ENCODE measurements at places on chromosomes 2 and 18.

DNA sequence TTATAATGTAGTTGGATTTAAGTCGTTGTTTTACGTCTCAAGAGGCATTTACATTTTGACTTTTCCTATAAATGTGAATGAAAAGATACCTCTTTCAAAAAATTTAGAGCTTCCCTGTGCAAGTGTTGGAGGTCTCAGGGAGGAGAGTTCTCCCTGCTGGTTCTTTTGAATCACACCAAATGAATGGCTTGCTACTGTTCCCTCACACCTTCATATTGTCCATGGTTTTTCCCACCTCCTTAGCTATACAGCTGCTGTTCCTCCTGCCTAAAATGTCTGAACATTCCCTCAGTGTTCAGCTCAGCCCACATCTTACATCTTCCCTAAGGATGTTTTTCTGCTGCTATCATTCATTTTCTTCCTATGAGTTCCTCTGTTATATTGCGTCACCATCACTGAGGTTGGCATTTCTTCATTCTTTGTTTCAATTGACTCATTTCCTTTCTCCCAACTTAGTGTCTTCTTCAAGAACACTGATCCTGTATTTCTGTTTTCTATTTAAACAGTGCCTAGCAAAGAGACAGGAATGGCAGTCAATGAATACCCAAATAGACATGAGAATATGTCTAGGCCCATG lies 46.0 kb downstream of the COX7A2L start:
- DNase-seq: no peak

DNA sequence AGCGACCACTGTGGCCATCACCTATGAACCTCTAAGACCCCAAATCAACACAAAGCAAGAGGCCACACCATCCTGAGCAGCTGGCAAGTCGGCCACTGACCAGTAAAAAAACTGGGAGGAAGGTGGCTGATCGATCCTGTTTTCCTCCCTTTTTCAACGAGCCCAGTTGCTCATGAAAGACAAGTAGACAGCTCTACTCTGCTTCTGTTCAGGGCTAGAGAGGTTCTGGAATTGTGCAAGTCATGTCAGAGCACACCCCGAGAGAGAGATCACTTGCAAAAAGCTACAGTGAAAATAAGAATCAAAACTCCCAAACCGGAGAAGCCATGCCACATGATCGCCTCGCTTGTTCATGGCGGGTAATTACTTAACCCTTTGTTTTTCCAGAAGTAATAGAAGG lies 34.6 kb downstream of the ZNF516 start:
- no peak for DNase-seq

DNA sequence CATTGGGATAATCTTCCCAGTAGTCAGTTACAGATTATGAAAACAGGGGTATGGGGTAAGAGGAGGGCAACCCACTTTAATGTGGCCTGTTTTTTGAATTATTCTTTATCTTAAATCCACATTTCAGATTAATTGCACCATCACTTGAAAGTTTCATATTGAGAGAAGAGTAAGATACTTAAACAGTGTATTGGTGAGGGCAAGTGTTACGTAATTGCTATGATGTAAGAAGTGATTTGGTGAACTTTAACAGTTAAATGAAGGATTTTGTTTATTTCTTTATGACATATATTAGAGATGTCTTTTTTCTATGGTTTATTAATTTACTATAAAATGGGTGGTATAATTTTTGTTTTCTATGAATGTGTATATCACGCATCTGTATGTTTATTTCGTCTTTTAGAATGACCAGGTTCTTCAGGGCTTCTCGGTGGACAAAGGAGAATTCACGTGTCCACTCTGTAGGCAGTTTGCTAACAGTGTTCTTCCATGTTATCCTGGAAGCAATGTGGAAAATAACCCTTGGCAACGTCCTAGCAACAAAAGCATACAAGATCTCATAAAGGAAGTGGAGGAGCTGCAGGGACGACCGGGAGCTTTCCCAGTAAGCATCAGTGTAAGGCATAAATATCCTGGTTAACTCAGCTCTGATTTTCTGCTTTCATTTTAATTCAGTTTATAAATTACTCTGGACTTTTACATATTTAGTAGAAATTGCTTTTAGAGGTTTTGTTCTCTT lies 171.2 kb upstream of the MYO3B start:
- DNase-seq: no peak

DNA sequence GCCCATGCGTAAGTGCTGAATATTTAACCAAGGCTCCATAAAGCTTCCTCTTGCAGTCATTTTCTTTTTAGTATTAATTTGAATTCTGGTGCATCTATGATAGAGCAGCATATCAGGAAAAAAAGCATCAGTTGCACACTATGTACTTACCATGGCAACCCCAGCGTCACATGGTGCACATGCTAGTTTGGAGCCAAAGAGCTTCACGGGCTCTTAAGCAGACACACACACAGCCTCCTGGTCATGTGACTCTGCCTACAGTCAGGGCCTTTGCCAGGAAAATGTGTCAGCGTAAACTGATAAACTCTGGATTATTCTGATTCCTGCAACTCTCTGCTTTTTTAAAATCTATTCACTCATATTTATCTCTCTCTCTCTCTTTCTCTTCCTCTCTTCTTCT lies 30.2 kb downstream of the NYAP2 start:
- peak; percentile 21 for DNase-seq

DNA sequence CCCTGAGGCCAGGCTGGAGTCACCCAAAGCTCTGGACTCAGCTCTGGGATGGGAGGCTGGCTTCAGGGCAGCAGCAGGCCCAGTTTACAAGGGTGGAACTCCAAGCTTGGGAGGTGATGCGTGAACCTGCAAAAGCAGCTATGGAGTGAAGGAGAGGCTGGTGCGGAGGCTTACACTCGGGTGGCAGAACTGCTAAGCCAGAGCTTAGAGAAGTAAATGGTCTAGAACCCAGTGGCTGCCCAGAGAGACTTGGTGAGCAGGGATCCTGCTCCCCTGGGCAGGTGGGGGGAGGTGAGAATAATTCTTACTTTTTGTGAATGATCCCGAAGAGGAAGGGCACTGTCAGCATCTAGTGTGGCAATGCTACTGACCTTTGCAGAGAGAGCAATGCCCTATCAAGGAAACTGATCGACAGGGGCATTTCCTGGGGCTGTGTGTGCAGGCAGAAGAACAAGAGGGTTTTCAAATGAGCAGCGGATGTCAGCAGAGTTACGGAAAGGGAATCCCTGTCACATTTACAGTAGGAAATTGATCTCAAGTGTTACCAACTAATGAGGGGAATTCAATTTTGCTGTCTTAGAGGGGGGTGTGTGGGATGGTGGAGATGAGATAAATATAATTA lies 80.4 kb downstream of the TGFA start:
- no peak for DNase-seq

GRCh38 chr2:84881581-84882413 lies 913 bp upstream of the TRABD2A start:
- DNase-seq: peak; percentile 64

GRCh38 chr2:68739595-68740399 lies 5.2 kb downstream of the ARHGAP25 start:
- no peak for DNase-seq

DNA sequence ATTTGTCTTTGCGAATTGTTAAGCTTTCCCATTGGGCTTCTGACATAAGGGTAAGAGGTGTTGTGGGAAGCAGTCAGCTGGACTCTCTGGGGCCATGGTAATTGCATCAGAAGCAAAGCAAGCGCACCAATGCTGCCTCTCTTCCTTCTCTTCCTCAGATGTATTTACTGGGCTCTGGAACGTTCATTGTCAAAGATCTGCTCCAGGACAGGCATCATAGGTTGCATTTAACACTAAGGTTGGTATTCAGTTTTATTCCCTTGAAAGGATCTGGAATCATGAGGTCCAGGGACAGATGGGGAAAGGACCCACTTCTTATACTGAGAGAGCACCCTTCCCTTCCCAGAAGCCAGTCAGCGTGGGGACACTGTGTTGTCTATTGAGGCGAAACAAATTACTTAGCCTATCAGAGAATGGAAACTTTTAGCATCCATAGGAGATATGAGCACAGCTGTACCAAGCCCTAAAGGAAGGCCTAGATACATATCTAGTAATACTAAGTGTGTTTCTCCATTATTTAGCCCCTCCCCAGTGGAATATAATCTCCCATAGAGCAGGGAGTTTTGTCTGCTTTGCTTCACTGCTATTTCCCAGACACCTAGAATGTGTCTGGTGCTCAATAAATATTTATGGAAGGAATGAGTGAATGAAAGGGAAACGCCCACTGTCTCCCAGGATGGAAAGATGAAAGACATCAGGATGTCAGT lies 72.2 kb downstream of the COA5 start:
- no peak for DNase-seq

Measured in NCI-H1417 (cell line).